ENCODE measurements at places on chromosomes 7 and 10.

GRCh38 chr7:24891311-24891735 is 88.7 kb downstream of the OSBPL3 start:
- DNase-seq: no peak

DNA sequence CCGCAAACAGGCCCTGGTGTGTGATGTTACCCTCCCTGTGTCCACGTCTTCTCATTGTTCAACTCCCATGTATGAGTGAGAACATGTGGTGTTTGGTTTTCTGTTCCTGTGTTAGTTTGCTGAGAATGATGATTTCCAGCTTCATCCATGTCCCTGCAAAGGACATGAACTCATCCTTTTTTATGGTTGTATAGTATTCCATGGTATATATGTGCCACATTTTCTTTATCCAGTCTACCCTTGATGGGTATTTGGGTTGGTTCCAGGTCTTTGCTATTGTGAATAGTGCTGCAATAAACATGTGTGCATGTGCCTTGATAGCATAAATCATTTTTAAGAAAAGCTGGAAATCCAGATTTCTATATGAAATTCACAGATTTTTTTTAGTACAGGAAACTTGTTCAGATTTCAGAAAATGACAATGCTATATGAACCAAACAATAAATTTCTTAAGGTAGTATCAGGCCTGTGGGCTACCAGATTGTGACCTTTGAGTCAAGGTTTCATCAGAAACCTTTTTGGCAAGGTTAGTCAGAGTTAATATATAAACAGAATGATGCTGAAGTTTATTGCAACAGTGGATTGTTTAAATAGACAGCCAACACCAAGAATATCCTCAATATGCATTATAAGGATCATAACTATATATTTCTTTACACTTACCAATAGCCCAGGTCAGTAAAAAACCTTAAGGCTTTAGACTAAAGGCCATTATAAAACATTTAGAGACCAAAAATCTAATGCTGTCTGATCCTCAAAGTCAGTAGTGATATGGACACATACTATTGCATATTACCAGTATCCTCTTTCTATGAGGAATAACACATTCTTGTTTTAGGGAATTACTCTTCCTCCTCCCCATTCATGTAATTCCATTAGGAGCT is 68.7 kb upstream of the PAPSS2 start:
- no peak for DNase-seq

- DNase-seq: no peak
Observed at GRCh38 chr10:97831259-97831658, 18.4 kb upstream of the GOLGA7B start.

GRCh38 chr7:37359662-37360444 is 88.8 kb downstream of the ELMO1 start:
- no peak for DNase-seq
